ENCODE measurements at places on chromosomes 7 and 10.

GRCh38 chr10:815338-816090 is 116.0 kb downstream of the LARP4B start:
- DNase-seq, result no peak

DNA sequence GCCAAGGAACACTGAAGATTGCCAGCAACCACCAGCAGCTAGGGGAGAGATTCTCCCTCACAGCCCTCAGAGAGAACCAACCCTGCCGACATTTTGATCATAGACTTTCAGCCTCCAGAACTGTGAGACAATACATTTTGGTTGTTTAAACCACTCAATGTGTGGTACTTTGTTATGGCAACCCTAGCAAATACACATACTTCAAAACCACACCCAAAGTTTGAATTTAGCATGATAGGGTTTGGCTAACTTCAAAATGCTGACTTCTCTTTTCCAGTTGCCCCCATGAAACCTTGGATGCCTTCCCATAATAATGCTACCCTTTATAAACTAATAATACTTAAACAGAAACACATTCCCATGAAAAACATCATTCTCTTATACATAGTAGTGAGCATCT is 149.8 kb downstream of the DGKI start:
- DNase-seq, result no peak

DNA sequence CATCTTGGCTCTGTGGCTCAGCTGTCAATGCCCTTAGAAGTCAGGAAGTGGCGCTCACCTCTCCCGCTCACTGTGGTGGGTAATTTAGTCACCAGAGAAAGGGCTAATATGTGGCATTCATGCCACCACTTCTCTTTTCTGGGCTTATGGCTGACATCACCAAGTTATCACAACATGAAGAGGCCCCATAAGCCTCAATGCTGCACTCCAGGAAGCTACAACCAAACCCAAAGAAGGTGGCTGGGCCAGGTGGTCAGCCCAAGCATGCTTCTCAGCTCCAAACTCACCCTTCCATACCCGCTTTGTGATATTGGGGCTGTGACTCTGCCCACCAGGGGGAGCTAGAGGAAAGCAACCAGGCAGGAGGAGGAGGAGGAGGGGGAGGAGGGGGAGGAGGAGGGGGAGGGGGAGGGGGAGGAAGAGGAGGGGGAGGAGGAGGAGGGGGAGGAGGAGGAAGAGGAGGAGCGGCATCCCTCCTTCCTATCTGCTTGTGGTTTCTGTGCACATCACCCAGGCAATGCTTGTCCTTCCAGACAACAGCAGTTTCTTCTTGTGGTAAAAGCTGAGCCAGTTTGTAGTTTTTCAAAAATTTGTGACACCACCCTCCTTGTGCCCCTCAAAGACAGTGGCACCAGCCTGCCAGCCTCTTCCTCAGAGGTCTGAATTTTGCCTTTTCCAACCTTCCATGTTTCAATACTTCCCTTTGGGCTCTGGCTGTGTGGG is 42.1 kb downstream of the CYP26A1 start:
- DNase-seq, result peak; percentile 38

DNA sequence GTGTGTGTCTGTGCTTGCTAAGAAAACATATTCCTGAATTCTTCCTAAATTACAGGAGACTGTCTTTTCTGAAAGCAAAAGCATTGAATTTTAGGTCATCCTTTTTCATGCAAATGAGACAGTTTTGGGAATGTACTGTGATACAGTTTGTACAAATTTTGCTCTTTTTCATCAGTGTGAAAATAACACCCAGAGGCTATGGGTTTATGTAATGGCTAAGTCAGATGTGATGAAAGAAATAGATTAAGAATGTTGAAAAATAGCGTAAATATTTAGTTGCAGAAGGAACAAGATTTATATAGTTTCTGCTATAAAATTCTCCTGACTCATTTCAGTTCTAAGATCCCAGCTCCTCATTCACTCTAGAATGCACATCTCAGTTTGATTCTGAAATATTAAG is 24.6 kb downstream of the POM121L12 start:
- DNase-seq, result no peak

GRCh38 chr7:39357648-39358047 is 208.6 kb upstream of the YAE1 start:
- no peak for DNase-seq

- no peak for DNase-seq
Observed at GRCh38 chr7:37205451-37205850, 243.2 kb downstream of the ELMO1 start.

- DNase-seq, result no peak
Observed at GRCh38 chr7:133275446-133276095, 22.7 kb downstream of the EXOC4 start.

GRCh38 chr10:17561111-17561510 is 56.1 kb downstream of the HACD1 start:
- no peak for DNase-seq

DNA sequence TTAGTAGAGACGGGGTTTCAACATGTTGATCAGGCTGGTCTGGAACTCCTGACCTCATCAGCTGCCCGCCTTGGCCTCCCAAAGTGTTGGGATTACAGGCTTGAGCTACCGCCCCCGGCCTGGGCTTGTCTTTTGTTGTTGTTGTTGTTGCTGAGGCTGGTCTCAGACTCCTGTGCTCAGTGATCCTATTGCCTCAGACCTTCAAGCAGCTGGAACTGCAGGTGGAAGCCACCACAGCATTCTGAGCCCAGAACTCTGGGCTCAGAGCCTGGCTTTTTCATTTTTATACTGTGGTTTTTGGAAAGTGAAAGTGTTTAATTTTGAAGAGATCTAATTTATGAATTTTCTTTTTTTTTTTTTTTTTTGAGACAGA is 16.2 kb upstream of the DNAJB6 start:
- DNase-seq, result no peak

GRCh38 chr10:61452151-61452651 is 980 bp downstream of the TMEM26 start:
- DNase-seq, result no peak

GRCh38 chr10:26696786-26697162 is 727 bp upstream of the PDSS1 start:
- no peak for DNase-seq

DNA sequence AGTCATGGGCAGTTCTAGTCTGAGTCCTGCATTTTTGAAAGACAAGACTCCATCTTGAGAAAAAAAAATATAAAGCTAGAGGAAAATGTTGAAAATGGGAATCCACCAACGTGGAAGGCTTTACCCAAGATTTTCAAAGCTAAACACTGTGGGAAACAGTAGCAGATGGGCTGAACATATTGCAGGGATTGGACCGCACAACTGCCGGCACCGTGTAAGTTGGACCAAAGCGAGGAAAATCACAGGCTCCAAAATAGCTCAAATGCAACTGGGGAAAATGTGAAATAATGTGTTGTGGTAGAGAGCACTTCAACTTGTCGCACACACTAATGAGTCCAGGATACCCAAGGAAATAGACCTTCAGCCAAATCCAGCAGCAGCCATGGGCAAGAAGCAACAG is 26.4 kb upstream of the ADRB1 start:
- no peak for DNase-seq

GRCh38 chr7:3520206-3520605 is 219.2 kb downstream of the SDK1 start:
- no peak for DNase-seq

DNA sequence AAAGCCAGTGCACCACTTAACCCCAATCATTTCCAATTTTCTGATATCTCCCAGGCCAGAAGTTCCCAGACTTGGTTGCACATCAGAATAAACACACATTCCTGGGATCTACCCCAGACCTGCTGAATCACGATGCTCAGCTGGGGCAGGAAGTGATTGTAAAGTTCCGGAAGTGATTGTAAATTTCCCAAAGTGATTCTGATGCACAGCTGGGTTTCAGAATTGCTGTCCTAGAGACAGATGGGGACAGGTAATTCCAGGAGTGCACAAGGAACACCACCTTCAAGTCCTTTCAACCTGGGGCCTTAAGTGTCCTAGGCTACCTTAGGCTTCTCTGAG is 104.2 kb upstream of the EEPD1 start:
- DNase-seq, result no peak

DNA sequence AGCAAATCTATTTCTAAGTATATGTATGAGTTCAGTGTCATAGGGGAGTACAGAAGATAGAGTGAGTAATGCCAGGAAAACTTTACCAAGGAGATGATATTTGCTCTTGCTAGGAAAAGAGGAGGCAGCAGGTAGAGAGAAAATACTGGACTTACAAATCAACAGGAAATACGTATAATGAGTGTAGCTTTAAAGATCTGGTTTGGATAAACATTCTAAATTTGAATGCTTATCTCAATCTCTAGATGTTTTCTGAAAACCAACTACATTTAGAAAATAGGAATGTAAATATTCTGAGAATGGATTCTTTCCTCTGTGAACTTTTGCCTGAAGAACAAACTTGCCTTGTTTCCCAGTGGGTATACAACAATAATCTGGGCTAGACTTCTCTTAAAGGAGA is 46.9 kb upstream of the GNAI1 start:
- DNase-seq, result no peak

GRCh38 chr10:130369645-130370381 is 233.6 kb downstream of the GLRX3 start:
- no peak for DNase-seq

- no peak for DNase-seq
Observed at GRCh38 chr10:132204781-132205473, 18.2 kb downstream of the DPYSL4 start.

Measured in stimulated activated CD4-positive, alpha-beta T cell treated with anti-CD3 and anti-CD28 coated beads, Interleukin-15, amount 100 ng/mL, for 48 hours (primary cell).